ENCODE measurements at places on chromosomes 4 and X.

DNA sequence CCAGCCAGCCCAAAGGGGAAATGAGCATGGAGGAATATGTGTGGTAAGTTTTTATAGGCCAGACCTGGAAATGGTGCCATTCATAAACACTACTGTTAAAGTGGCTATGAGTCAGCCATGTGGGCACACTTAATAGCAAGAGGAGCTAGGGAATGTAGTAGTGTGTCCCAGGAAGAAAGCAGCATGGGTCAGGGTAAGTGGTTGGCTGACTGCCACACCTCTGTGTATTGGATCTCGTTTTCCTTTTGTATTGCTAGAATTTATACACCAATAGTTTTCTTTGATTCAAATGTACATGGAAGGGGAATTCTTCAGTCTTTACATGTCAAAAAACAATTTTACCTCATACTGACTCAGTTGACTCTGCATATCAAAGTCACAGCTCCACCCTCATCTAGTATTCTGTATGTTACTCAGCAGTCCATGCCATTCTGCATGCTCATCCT, 22.9 kb upstream of the SGMS2 start:
- no peak for DNase-seq

- no peak for DNase-seq
Observed at GRCh38 chr4:41443340-41444079, 94.4 kb upstream of the LIMCH1 start.

GRCh38 chr4:37429906-37430305, 185.4 kb downstream of the NWD2 start:
- no peak for DNase-seq

DNA sequence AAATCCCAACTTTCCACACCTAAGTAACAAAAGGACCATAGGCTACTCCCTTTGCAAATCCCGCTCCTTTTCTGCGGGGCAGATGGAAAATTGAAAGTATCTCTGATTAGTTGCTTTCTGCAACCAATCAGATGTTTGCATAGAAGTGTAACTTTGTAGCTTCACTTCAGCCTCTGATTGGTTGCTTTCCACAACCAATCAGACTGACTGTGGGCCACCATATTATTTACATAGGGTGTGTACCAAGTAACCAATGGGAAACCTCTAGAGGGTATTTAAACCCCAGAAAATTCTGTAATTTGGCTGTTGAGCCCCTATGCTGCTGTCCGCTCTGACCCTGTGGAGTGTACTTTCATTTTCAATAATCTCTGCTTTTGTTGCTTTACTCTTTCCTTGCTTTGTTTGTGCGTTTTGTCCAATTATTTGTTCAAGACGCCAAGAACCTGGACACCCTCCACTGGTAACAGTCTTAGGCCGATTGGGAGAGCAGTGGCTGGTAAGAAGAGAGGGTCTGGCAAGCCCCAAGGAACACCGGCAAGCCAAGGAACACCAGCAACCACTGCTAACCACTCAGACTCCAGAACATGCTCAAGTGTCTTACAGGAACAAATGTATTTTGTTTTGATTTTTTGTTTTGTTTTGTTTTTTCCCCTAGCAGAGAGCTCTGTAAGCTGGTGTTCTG, 125.5 kb upstream of the MAP3K15 start:
- DNase-seq = no peak

GRCh38 chrX:102745857-102746584, 25.5 kb downstream of the GPRASP3 start:
- no peak for DNase-seq

- DNase-seq = no peak
Observed at GRCh38 chr4:123632693-123633030, 236.1 kb downstream of the SPRY1 start.

GRCh38 chr4:613126-613525, 12.2 kb upstream of the PDE6B start:
- DNase-seq = no peak

GRCh38 chr4:121370729-121371325, 10.0 kb downstream of the QRFPR start:
- DNase-seq = no peak

Measured in stimulated activated CD8-positive, alpha-beta memory T cell treated with anti-CD3 and anti-CD28 coated beads, Interleukin-7, amount 100 ng/mL, for 1 hour (primary cell).